ENCODE measurements at places on chromosomes 11 and 22.

DNA sequence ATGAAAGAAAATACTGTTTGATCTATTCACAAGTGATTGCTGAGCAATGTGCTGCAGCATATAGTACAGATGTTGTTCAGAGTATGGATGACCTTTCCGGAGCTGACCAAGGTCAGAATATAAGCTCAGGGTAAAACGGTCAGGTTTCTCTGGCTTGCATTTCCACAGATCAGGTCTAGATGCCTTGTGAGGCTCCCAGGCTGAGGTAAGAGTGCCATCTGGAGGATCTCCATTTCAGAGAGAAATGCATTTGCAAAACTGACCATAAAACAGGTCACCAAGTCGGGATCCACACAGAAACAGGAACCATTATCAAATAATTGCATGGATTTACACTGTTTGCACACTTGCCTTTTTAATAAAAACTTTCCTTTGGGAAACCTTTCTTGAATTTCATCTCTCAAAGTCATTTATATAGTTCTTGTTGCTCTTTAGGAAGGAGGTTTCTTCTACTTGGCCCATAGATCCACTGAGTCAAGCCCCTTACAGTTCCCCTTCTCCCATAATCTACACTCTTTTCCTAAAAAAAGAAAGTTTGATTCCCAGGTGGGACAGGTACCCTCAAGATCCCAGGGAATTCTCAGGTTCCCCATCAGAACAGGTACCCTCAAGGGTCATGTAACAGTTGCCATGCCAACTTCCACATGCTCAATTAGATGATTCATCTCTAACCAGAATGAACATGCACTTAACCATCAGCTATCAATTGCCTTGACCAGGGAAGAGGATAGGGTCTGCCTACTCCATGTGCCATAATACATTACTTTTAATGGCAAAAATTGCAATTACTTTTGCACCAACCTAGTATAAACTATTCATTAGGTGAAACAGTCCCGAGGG, 25.0 kb upstream of the TMPRSS5 start:
- DNase-seq: no peak

- DNase-seq: peak; percentile 100
Measured at GRCh38 chr11:126211236-126212088, at the start of the genes FAM118B and RPUSD4. Gene FAM118B (plus strand): TSS chr11:126211782. CDS start chr11:126235002, 23,220 bp downstream. Gene RPUSD4 (minus strand): TSS chr11:126211650. CDS start chr11:126211638, 12 bp downstream.

GRCh38 chr22:40348025-40348658, 1.8 kb downstream of the ADSL start:
- DNase-seq: peak; percentile 54

DNA sequence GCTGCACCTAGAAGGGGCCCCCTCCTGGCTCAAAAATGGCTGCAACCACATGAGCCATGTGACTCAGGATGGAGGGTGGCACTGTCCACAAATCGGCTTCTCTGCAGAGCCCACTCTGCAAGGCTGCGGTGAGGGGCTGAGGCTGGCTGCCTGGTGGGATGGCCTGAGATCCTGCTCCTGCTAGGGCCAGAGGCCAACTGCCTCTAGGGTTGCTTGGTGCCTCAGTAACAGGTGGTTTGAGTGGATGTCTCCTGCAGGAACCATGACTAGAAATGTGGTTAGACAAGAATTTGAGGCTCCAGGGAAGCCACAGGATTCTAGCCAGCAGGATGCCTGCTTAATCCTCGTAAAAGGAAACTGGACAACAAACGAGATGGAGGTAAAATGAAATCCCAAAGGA, 17.1 kb downstream of the PATZ1 start:
- no peak for DNase-seq

DNA sequence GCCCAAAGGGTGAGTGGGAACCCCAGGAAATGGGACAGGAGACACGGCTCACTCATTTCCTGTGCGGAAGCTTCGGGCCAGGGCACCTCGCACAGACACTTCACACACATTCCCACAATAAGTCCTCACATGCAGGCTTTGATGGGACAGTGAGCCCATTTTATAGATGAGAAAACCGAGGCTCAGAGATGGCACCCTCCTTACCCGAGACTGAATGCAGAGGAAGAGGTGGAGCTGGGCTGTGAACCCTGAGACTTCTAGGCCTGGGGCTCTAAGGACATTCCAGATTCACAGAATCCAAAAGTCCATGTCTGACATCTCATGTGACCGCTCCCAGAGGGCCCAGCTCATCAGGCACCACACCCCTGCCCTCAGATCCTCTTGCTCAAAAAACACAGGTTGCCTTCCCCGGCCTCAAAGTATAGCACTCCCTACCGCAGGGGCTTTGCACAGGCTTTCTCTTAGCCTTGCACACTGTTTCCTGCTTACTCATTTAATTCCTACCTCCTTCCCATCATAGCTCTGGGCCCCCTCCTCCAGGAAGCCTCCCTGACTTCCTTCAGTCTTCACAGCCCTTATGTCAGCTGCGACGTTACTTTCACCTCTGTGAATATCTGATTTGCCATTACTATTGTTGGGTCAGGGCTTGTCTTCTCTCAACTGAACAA, 57.1 kb upstream of the TCF20 start:
- no peak for DNase-seq

- DNase-seq: no peak
Measured at GRCh38 chr11:61569701-61570100, 11.2 kb downstream of the SYT7 start.

DNA sequence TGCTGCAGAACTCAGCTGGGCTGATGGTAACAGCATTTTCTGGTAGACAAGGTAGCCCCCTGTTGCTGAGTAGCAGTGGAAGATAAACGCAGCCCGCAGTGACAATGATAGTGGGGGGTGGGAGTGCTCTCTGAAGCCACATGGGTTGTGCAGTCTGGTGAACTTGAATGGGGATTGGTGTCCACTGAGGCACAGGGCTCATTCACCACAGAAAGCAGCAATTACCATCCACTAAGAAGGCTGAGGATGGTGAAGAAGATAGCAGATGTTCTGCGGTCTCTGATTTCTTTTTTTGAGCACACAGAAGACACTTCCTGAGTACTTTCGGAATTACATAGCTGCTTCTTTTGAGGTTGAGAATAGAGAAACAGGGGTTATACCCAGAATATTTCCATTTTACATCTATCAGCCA, 150.3 kb downstream of the LRRC4C start:
- DNase-seq: no peak
